Activated T-helper 17 cell treated with anti-CD3 and anti-CD28 coated beads, Interleukin-2, amount 50 U/mL, for 72 hours (primary cell): ENCODE measurements at places on chromosomes 5 and 9.
A peak's percentile ranks its signal among the peaks of the same experiment; 100 is the strongest.

DNA sequence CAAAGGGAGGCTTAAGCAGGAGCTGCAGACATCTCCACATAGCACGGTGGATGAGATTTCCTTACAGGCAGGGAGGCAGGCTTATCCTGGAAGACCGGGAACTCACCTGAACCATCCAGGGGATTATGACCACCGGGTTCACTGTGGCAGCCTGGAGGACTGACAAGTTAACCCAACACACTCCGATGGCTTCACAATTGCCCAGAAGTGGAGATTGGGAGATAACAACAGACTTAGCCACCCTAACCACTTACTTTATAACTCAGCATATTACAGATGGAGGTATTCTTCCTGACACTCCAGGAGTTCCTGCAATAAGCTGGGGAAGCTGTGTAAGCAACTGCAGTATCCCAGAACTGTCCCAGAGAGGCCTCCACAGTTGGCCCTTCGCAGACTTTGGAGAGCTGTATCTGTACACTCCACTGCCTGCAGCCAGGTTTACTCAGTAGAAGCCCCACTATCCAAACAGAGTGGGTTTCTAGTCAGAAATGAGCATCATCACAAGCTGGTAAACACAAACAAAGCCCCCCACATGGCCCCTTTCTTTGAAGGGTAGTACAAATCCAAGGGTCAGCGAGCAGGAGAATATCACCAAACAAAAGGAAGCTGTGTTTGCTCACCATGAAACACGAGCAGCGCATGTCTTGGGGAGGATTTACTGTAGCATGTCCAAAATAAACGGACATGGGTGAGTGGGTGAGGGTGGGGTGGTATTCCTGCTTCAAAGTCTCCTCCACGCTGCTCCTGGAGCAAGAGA, 462.2 kb downstream of the RASEF start:
- ATAC-seq, result no peak

- no peak for ATAC-seq
These were observed 19.7 kb downstream of the UBAC1 start for GRCh38 chr9:135941288-135941995.

DNA sequence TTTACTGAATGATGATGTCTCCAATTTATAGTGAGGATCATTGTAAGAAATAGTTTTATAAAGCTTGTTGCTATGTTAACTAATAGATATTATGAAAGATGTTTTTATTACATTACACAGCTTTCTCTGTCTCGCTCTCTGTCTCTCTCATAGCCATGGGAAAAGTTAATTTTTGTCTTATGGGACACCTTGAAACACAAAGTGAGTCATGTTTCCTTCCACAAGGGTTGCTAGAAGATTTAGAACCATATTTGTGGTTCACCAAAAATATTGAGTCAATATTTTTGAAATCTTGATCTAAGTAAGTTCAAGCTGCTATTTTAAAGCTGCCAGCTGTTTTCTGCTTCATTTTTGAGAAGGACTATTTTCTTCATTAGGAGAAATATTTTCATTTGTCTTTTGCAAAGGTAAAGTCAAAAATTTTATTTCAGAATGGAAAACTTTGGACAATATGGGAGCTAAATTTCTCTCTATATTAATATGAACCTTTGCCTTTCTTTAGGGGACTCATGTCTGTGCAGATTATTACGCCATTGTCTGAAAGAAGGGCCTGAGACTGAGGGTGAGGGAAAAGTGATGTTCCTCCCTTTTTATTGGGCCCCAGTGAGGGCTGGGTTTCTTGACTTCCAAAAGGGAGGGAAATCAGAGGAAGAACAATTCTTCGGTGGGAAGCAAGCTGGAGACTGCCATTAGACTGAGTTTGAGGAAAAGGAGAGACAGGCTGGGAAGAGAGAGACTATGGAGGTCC, 87.9 kb upstream of the SLC24A2 start:
- no peak for ATAC-seq

GRCh38 chr9:78026416-78026815, 5.2 kb downstream of the GNAQ start:
- no peak for ATAC-seq

DNA sequence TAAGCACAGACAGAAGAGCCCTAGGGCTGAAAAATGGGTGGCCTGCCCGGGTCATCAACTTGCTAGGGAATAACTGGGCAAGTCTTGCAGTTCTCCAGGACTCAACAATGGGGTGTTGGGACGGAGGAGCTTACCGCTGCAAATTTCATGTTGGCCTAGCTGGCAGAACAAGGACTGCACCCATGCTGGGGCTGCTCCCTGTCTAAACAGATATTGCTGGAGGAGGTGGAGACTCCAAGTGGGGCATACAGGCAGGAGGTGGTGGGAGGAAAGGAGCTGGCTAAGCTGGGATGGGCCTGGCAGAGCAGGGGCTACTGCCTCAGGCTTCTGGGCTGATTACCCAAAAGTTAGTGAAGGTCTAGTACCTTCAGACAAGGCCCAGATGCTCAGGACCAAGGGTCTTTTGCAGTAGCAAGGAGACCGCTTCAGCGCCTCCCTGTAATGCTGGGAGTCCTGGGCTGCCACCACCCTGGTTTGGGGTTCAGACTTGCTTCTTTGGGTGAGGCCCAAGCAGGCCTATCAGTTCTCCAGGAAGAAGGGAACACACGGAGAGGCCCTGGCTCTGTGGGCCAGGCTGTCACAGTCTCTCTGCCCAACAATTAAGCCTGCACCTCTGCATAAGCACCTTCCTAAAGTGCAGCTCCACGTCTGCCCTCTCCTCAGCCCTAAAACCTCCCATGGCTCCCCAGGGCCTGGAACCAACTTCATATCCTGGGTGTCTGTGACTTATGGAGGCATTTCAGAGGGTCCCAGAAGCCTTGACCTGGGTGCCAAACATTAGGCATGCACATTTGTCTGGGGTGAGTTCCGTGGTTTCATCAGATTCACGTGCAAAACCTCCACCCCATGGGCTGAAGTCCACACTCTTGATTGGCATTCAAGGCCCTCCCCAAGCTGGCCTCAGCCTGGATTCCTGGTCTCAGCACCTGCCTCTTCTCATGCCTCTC, 24.2 kb upstream of the KIF12 start:
- ATAC-seq, result no peak

GRCh38 chr5:33281431-33281843, 159.3 kb upstream of the TARS1 start:
- ATAC-seq, result no peak

DNA sequence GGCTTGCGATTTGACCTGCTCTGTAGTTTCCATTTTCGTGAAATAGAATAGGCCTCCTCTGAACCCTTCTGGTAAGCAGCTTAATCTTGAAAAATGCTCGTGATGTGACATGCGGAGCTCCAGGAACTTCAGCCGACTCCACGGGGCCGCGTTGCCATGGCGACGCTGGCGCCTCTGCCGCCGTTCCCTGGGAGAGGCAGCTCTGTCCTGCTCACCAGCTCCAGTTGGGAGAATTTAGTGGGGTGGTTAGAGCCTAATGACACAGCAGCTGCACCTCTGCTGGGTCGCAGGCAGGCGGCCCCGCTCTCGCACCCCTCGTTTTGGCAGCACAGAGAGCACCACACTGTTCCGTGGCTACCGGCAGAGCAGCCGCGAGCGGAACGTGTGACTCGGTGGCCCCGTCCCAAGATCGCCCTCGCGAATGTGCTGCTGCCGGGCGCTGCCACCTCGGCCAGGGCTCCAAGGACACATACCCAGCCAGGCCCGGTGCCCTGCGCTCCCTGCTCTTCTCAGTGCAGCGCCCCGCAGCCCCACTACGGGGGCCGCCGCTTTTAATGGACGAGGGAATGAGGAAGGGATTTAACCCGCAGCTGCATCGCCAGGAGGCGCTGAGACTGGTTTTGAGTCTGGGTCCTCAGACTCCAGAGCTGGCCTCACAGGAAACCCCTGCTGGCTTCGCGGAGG, 131.2 kb upstream of the LMX1B start:
- no peak for ATAC-seq

DNA sequence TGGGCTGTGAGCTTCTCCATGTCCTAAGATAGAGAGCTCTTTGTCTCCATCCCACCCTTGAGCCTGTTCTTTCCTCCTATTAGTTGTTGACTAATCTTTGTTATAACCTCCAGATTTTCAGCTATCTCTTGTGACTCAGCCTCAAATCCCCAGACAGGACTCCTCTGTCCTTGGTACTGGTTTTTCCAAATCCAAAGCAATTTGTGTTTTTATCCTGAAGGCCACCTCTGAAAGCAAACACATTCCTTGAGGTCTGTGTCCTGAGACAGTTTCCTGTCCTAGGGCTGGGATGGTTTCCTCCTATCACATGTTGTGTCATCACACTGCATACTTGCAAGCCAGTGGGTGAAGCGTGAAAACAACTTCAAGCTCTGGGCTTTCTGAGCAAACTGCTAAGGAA, 8.5 kb downstream of the TNC start:
- ATAC-seq, result no peak

DNA sequence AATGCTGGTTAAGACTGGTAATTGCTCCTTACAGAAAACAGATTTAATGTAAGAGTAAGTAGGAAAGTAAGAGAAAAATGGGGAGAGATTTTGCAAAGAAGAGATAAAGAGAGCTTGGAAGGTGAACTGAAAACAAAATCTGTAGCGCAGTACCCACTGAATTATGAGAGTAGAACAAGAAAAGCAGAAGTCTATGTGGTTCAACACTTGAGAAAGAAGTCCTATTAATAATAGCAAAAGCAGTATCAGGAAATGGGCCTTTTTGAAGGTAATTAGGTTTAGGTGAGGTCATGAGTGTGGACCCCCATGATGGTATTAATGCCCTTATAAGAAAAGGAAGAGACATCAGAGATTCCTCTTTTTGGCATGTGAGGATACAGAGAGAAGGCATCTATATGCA, 460.6 kb downstream of the CETN3 start:
- no peak for ATAC-seq

GRCh38 chr5:119393746-119394145, 37.9 kb downstream of the TNFAIP8 start:
- peak; percentile 17 for ATAC-seq

GRCh38 chr5:154410008-154410407, 35.8 kb upstream of the SAP30L start:
- no peak for ATAC-seq

DNA sequence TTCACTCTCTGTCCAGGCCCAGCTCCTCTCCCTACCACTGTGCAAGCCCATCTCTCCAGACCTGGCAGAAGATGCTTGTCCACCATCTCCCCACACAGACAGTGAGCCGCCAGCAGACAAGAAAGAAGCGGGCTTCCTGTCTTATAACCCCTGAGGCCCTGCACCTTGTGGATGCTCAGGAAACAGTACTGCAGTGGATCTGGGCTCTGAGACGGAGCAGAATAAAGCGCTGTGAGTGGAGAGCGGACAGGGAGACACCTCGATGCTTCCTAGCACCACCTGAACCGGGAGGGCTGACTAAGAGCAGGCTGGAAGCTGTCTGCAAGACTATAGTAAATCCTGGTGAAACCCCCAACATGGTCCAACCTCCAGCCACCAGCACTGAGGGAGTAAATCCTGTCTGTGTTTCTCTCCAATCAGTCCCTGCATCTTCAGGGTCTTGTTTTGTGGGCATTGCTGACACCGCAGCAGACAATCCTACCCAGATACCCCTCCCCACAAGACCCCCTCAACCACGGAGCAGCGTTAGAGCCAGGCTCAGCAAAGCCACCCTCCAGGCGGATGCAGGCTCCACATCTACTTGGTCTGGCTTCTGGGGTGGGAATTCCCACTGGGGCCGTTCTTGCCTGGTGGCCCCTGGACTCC, 18.7 kb downstream of the ORM2 start:
- ATAC-seq, result no peak

GRCh38 chr5:60526336-60526875, 173.6 kb downstream of the DEPDC1B start:
- no peak for ATAC-seq

- no peak for ATAC-seq
These were observed 281.3 kb downstream of the ARHGAP26 start for GRCh38 chr5:143051244-143052058.

DNA sequence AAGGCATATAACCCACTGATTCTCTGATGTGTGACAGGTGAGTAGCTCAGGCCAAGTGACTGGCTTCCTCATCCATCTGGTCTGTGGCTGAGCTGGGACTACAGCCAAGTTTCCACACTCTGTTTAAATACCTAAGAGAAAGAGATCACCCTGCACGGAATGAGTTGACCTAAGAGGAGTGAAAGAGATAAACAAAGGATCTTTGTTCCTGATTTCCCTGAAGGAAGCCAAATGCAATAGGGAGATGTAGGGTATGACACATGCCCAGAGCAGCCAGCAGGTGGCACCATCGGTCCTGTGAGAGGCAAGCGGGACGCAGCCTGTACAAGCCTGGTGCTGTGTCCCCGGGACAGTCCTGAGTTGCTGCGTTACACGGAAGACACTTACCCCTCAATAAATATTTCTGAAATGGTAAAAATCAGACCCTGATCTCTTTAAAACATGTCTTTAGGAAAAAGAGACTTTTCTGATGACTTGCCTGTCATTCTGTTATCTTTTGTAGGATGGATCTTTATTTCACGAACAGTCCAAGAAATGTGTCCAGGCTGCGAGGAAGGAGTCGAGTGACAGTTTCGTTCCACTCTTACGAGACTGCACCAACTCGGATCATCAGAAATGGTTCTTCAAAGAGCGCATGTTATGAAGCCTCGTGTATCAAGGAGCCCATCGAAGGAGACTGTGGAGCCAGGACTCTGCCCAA, 41.1 kb downstream of the GALNT12 start:
- ATAC-seq, result peak; percentile 97

DNA sequence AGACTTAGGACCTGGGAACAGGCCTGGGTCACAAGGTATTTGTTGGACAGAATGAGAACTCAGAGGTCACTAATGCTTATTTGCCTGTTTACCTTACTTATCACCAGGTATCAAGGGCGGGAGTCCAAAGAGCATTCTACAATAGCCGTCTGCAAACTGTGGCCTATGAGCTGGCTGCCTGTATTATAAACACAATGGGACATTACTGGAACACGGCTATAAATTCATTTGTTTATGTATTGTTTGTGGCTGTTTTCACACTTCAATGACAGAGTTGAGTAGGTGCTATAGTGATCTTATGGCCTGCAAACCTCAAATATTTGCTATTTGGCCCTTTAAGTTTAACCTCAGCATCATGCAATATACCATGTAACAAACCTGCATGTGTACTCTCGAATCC, 76.6 kb upstream of the ASTN2 start:
- no peak for ATAC-seq

GRCh38 chr9:115118879-115119218, 892 bp upstream of the TNC start:
- ATAC-seq, result no peak

DNA sequence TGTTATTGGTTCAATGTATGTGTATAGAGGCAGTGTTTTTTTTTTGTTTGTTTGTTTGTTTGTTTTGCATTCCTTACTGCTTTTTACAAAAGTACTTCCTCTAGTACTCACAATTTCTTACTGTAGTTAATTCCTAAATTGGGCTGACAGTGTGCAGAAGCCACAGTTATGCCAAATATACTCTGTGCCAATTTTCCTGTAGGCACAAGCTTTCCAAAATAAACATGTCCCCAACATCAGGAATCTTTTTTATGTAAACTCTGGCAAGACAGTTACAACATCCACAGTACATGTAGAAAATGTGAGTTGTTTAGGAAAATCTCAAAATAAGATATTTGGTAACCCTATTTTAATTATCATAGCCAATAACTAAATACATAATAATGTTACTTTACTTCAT, 161.6 kb upstream of the TSLP start:
- no peak for ATAC-seq
